ENCODE measurements at places on chromosomes 3 and 15.

DNA sequence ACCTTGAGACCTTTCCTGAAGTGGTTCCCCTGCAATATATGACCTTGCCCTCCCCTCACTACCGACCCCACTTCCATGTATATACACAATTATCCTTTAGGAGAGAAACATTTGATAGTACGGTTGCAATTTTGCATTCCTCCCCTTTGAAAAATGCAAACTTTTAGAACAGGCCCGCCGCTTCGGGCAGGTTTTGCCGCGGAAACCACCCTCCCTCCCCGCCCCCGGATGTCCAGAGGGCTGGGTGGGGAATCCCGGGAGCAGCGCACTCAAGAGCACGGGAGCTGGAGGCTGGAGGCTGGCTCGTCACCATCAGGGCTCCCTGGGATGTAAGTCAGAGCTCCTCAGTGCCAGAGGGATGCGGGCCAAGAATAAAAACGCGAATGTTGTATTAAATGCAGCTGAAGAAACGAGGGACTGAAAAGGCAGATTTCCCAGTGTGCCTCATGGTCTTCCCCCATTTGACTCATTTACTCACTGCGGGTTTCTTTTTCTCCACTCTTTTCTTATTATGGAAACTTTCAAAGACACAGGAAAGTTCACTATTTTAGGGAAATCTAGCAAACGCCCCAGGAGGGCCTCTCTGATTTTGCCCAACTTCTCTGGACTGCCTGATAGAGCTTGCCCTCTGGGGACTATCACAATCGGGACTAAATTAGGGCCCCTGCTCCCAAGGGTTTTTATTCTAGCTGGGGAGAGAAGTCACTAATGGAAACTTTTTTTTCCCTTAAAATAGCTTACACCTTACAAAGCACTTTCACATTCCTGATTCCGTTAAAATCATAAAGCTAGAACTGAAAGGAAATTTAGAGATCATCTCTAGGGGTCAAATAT, 2.9 kb upstream of the USP3 start:
- H3K4me1 ChIP-seq = peaks cover 53% of the 10 kb centered on the region
- no peaks in the 10 kb centered on the region for H3K27me3 ChIP-seq
- peak; percentile 53 for DNase-seq
- H3K27ac ChIP-seq = peak overlapping the region; percentile 98

DNA sequence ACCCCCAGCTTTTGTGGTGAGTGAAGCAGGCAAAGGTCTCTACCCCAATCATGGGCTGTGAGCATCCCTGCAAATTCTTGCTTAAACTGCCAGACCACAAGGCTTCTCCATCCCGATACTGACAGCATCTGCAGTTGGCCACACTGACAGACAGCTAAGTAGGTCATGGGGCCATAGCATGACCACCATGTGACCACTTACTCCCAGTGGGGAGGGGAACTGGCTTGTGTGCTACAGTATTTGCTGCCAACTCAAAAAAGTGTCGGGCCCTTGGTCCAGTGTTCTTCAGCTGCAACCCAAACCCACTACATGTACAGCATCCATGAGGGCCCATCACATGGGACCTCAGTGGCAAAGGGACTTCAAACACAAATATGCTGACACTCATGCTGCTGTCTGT, 103.4 kb downstream of the SEC22A start:
- H3K36me3 ChIP-seq = no peaks in the 10 kb centered on the region
- no peak overlapping the region for H3K4me3 ChIP-seq
- no peak overlapping the region for H3K27ac ChIP-seq
- H3K27me3 ChIP-seq = peaks cover 2% of the 10 kb centered on the region
- DNase-seq = no peak
- no peaks in the 10 kb centered on the region for H3K4me1 ChIP-seq

GRCh38 chr3:128229106-128229857, 76.0 kb downstream of the EEFSEC start:
- H3K36me3 ChIP-seq = peaks cover 1% of the 10 kb centered on the region
- H3K27ac ChIP-seq = no peak overlapping the region
- H3K4me1 ChIP-seq = peaks cover 3% of the 10 kb centered on the region

DNA sequence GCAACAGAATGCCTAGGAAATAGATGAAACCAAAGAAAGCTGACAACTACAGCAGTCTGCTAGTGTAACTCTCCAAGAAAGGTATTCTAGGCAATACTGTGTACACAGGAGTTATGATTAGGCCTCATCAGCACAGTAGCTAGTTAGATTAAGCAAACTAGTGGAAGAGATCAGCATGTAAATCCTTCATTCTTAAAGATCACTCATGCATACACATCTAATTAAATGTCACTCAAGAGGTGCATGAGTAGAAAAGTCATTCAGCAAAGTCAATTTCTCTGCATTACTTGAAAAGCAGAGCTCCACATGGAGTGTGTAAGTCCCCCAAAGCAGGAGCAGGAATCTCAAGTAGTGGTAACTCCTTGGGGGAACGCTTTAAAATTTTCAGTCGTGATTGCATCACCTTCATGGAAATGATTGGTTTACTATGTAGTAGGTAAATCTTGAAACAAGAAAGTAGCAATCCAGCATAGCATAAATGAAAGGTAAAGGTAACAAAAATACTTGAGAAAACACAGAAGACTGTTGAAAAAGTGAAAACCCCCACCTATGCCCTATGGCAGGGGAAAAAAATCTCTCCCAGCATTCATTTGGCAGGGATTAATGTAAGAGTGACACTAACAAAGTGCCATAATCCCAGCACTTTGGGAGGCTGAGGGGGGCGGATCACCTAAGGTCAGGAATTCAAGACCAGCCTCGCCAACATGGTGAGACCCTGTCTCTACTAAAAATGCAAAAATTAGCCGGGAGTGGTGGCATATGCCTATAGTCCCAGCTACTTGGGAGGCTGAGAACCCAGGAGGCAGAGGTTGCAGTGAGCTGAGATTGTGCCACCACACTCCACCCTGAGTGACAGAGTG, 29.4 kb upstream of the PPIB start:
- H3K4me3 ChIP-seq = no peak overlapping the region
- no peak overlapping the region for H3K27ac ChIP-seq
- peaks cover 4% of the 10 kb centered on the region for H3K4me1 ChIP-seq
- no peaks in the 10 kb centered on the region for H3K27me3 ChIP-seq
- no peak for DNase-seq
- H3K36me3 ChIP-seq = peaks cover 14% of the 10 kb centered on the region

GRCh38 chr3:152298393-152299248, 29.9 kb downstream of the MBNL1 start:
- peak overlapping the region; percentile 39 for H3K4me3 ChIP-seq
- peaks cover 60% of the 10 kb centered on the region for H3K36me3 ChIP-seq
- H3K27ac ChIP-seq = peak overlapping the region; percentile 76
- H3K27me3 ChIP-seq = no peaks in the 10 kb centered on the region

DNA sequence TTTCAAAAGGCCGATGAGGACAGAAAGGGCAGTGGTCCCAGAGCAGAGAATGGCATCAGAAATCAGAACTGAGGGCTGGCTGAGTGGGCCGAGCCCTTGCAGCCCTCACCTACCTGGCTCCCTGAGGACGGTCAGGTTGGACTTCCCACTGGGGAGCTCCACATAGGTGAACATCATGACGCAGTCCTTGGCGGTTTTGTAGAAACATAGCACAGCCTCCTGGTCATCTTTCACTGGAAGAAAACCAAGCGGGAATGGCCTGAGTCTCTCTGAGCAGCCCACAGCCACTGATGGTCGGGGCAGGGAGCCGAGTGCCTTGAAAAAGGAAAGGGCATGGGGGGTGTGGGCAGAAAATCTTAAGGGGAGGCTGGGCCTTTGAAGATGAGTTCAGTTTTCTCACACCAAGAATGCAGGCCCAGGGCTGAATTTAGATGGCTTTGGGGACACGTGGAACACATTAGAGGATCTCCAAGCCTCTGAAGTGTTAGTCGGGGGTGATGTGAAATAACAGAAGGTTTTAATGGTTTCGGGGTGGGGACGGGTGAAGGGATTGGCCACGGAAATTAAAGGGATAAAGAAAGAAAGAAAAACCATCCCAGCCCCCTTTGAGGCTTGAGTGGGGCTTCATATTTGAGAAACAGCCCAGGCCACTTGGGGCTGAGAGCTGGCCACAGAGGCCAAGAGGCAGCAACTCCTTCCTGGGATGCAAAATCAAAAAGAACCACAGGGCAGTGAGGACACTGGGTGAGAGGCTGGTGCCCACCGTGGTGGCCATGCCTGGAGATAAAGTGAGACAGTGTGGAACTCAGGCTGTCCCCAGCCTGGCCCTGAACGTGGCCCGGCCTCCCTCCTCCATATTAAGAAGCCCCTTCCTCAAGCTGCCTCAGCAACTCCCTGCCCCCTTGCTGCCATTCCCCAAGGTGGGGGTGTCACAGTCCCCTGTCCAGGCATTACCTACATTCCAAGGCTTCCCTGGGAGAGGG, 36.2 kb downstream of the UMPS start:
- DNase-seq = no peak
- H3K27ac ChIP-seq = no peak overlapping the region
- H3K27me3 ChIP-seq = peaks cover 9% of the 10 kb centered on the region
- peaks cover 3% of the 10 kb centered on the region for H3K4me1 ChIP-seq
- H3K36me3 ChIP-seq = no peaks in the 10 kb centered on the region
- H3K4me3 ChIP-seq = no peak overlapping the region

DNA sequence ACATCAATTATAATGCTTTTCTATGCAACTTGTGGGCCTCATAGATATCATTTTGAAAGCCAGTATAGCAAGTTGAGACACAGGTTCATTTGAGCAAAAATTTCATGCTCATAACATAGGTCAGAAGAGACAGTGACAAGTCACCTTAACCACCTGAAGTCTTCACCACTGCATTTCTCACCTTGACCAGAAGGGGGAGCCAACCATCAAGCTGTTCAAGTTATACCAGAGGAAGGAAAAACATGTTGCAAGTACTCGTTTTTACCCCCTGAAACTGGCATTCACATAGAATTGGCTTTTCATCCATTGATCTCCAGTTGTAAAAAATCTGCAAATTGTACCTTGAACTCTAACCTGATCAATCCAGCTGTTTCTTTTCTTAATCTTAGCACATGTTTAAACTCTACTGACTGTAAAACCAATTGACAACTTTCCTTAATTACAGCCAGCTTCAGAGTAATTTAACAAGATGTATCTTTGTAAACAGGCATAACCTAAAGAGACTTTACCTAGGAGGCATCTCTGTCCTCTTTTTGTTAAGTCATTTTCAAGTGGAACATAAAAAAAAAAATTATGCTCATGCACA, 1.4 kb downstream of the LMOD3 start:
- H3K36me3 ChIP-seq = no peaks in the 10 kb centered on the region
- no peak overlapping the region for H3K4me3 ChIP-seq
- no peak overlapping the region for H3K27ac ChIP-seq
- peaks cover 5% of the 10 kb centered on the region for H3K4me1 ChIP-seq
- DNase-seq = peak; percentile 90
- peaks cover 2% of the 10 kb centered on the region for H3K27me3 ChIP-seq

GRCh38 chr3:100910986-100911385, 82.2 kb downstream of the ABI3BP start:
- no peak overlapping the region for H3K4me3 ChIP-seq
- H3K36me3 ChIP-seq = no peaks in the 10 kb centered on the region
- no peak overlapping the region for H3K27ac ChIP-seq
- no peaks in the 10 kb centered on the region for H3K4me1 ChIP-seq
- no peak for DNase-seq
- H3K27me3 ChIP-seq = peaks cover 6% of the 10 kb centered on the region
